A549 treated with RU486 at 1 μM for 4 hours (cell line): ENCODE measurements at places on chromosomes 5 and 9. TPM values are rescaled to one million over a fixed set of nuclear protein-coding genes. Genes with fewer than 3 reads are reported as not detected.

Gene GMCL2
- total RNA-seq, result not detected in 5 replicates

Gene FUT7
- total RNA-seq, result 0.07 to 0.09 TPM (median 0.08 TPM) in 3 of 5 replicates, not detected in the others

Gene C1QTNF2
- 0.10 to 0.13 TPM (median 0.11 TPM) in 3 of 5 replicates, not detected in the others for total RNA-seq

Gene PPP2CA
- total RNA-seq, result 224 to 299 TPM (median 269 TPM) in 5 replicates

Gene ROR2
- 0.67 to 2.2 TPM (median 1.5 TPM) in 5 replicates for total RNA-seq

Gene GABRA6
- not detected in 5 replicates for total RNA-seq

Gene SLC46A2
- not detected in 5 replicates for total RNA-seq

Gene PHF24
- 0.12 to 0.31 TPM (median 0.20 TPM) in 4 of 5 replicates, not detected in the other for total RNA-seq

Gene IL4
- not detected in 5 replicates for total RNA-seq

Gene QRFP
- total RNA-seq, result not detected in 5 replicates

Gene HK3
- not detected in 5 replicates for total RNA-seq

Gene HTR1A
- not detected in 5 replicates for total RNA-seq

Gene GABRA1
- not detected in 5 replicates for total RNA-seq

Gene LIFR
- total RNA-seq, result 2.3 to 6.5 TPM (median 6.1 TPM) in 5 replicates

Gene EIF4E1B
- total RNA-seq, result not detected in 5 replicates

Gene TMOD1
- total RNA-seq, result 2.3 to 3.3 TPM (median 2.6 TPM) in 5 replicates
